ENCODE measurements at places on chromosomes 6 and 20.

- DNase-seq = no peak
Observed at GRCh38 chr20:10555865-10556308, 117.9 kb downstream of the JAG1 start.

- no peak for DNase-seq
Observed at GRCh38 chr20:20095114-20095872, 43.0 kb downstream of the CFAP61 start.

DNA sequence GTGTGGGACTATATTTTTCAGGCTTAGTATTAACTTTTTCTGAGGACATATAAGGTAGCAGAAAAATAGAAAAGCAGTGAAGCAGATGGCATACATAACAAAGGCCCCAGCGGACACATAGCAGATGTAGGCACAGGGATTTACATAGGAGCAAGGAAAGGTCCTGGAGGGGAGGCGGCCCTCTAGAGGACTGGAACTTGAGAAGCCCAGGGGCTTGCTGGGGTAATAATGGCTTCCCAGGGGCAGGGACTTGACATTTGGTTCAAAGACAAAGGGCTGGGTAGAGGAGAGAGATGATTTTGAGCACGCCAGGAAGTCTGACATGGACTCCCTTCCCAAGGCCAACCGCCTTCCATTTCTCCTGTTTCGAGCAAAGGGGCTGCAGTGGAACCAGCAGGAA, 31.7 kb upstream of the OSTM1 start:
- DNase-seq = no peak

GRCh38 chr6:107827541-107827940, 3.4 kb upstream of the SCML4 start:
- no peak for DNase-seq

DNA sequence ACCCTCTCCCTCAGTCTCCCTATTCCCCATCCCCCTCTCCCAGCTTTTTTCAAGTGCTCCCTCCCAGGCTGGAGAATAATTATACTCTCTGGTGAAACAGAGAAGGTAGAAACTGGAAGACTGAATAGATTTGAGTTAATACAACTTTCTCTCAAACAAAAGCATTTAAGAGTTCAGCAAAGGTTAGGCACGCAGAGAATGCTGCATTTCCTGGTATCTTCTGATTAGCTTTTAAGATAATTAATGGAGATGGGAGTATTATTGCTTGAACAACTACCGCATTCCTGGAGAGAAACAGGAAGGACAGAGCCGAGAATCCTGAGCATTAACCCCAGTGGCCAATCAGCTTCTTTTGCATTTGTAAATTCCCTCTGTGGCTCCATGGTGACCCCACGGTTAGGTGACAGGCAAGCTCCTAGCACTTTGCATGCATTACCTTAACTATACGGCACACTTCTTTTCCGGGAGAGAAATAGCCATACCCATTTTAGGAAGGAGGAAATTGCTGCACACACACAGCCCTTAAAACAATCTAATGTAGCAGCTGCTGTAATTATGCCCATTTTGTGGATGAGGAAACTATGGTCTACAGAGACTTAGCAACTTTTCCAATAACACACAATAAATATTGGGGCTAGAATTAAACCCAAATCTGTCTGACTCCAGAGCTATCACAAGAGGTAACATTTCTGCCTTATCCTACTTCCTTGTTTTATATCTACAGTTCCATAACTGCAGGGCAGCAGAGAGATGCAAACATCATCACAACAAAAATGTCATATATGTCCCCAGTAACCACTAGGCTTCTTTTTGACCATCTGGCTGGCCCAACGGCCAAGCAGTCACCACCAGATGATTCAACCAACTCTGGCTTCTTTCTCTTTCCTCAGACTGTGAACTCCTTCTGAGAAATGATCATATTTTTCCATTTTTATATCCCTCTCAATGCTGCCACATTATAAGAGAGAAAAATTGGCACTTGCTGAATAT, 169.9 kb downstream of the CD24 start:
- DNase-seq = no peak
